DMS 273 treated with DMSO at 0.1 percent for 48 hours (cell line): ENCODE measurements at places on chromosomes 7 and 10.

- no peak for DNase-seq
Observed at GRCh38 chr10:18224626-18225445, 84.6 kb downstream of the CACNB2 start.

DNA sequence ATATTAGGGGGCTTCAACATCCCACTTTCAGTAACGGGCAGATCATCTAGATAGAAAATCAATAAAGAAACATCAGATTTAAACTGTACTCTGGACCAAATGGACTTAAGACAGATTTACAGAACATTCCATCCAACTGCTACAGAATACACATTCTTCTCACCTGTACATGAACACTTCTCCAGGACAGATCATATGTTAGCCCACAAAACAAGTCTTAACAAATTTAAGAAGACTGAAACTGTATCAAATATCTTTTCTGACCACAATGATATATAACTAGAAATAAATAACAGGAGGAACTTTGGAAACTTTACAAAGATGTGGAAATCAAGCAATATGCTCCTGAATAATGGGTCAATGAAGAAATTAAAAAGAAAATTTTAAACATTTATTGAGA lies 86.7 kb downstream of the MICU1 start:
- DNase-seq = no peak

DNA sequence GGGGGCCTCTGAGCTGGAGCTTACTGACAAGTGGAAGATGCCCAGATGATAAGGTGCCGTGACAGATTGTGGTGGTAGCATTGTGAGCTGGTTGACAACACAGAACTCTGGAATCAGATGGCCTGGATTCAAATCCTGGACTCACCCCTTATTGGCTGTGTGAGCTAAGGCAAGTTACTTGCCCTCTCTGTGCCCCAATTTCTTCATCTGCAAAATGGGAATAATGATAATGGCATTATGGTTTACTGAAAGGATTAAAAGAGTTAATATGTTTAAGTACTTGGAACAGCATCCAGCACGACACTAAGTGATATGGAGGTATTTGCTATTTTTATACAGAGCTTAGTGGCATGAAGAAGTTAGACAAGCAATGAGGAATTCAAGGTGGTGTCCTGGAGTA lies 465.9 kb upstream of the GALNT17 start:
- no peak for DNase-seq

DNA sequence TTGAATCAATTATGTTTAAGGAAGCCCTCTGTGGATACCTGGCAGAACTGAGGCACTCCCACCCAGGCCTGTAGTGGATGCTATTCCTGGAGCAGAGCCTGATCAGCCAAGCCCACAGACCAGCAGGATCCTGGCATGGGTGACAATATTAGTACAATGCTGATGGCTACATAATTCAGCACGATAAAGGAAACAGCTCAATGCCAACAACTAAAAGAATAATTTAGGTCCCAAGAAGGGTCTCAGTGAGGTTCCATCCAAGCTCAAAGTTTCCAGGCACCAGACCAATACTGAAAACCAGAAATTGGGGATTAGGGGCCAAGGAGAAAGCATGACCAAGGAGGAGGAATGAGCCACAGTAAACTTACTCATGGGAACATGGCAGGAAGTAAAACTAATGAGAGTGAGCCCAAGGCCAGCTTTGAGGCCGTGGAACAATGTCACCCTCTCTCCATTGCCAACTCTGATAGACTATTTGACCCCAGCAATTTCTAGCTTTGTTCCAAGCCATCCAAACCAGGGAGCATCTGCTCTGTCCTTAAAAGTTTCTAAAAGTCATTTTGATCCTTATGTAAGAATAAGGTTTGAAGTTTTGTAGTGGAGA lies 1082.4 kb downstream of the KCNMA1 start:
- no peak for DNase-seq

DNA sequence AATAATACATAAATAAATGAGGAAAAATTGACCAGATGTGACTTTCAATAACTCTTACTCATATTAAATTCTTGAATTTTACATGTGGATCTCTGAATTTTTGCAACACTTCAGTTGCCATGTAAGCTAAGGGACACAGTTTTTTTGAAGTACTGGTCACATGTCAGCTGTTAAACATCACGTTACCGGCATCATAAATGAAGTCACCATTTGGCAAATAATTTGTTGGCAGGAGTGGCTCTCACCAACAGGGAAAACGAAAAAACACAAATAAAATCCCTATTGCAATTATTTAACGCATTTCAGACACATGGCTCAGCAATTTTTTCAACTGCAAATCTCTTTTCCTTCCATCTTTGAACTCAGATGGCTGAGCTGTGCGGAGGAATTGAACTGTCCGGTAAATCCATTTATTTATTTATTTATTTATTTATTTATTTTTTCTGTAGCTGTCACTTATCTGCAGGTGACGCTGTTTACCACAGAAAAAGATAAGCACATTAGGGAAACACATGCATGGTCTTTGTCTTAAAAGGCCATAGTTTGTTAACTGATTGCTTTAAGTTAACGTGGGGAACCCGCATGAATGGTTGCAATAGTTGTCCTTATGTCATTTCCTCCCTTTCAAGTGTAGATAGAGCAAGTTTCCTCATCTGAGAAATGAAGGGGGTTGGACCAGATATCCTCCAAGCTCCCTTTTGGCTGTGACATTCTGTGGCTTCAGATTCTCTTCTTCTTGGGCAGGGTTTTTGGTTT lies 64.7 kb upstream of the JAZF1 start:
- no peak for DNase-seq

DNA sequence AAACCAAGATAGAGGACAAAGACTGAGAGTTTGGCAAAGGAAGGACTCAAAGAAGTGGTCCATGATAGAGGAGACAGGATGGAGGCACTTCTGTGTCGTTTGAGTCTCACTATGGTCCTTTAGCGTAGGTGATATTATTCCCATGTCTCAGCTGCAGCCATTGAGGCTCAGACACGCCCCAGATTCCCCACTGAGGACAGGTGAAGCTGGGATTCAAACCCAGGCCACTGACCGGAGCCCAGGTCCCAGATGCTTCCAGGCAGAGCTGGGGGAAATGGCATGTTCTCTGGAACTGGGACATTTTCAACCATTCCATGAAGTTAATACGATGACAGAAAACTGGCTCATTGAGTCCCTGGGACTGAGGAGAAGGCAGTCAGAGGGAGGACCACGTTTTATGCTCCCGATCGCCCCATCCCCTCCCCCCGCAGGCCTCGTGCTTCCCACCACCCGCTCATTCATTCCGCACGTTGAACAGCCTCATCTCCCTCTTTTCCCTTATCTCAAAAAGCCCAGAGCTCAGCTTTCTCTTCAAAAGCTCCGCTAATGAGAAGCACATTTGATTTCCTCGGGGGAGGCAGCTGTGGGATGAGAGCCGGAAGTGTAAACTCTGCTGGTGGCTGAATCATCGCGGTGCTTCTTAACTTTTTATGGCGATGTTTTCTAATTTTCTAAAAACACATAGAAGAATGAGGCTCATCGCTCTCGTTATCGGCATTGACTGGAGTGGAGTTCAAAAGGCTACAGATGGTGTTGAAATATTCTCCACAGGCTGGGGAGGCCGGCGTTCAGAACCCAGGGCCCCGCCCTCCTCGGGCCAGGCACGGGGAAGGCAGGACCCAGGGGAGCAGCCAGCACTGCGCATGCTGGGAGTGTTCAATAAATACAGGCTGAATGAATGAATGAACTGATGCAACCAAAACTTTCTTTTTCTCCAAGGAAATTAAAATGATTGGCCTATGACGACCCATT lies 64.0 kb downstream of the OAT start:
- DNase-seq = peak; percentile 19

GRCh38 chr7:96826089-96826488 lies 116.4 kb upstream of the SEM1 start:
- no peak for DNase-seq

GRCh38 chr7:76409537-76409936 lies at the start of gene SSC4D:
TSS of gene SSC4D (minus strand) at chr7:76409697. CDS start at chr7:76404439, 5,258 bp downstream.
- DNase-seq = no peak

DNA sequence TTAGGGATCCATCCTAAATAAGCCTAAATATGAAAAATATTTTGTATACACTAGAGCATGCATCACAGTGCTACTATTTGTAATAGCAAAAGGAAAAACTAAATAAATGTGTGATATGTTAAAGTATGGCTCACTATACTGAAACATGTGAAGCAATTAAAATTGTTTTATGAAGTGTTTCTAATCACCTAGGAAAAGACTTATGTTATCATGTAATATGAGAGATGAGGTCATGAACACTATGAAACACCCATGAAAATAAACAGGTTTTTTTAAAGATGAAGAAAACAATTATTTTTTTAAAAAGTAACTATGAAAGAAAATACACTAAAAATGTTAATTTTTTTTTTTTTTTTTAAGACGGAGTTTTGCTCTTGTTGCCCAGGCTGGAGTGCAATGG lies 16.8 kb upstream of the ARHGAP12 start:
- no peak for DNase-seq

GRCh38 chr7:85011127-85011526 lies 175.7 kb downstream of the SEMA3D start:
- no peak for DNase-seq

DNA sequence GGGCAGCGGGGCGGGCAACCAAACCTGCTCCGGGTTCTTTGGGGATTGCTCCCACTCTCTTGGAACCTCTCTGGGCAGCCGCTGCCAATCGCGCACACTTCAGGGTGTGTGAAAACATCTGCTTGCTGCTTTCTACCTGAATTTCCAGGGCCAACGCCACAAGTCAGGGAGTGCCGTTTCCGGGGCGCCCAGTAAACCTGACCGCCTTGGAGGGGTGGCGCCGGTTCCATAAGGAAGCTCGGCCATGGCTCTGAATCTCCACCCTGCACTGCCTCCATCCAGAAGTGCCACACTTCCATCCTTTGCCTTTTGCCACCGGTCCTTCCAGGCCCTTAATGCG lies 679 bp upstream of the AFAP1L2 start:
- DNase-seq = no peak

GRCh38 chr7:158685693-158686092 lies 18.9 kb downstream of the NCAPG2 start:
- DNase-seq = no peak

GRCh38 chr10:24208661-24209431 lies at the start of gene KIAA1217:
TSS of gene KIAA1217 (plus strand) at chr10:24209138. CDS start at chr10:24209194, 56 bp downstream.
- peak; percentile 8 for DNase-seq

DNA sequence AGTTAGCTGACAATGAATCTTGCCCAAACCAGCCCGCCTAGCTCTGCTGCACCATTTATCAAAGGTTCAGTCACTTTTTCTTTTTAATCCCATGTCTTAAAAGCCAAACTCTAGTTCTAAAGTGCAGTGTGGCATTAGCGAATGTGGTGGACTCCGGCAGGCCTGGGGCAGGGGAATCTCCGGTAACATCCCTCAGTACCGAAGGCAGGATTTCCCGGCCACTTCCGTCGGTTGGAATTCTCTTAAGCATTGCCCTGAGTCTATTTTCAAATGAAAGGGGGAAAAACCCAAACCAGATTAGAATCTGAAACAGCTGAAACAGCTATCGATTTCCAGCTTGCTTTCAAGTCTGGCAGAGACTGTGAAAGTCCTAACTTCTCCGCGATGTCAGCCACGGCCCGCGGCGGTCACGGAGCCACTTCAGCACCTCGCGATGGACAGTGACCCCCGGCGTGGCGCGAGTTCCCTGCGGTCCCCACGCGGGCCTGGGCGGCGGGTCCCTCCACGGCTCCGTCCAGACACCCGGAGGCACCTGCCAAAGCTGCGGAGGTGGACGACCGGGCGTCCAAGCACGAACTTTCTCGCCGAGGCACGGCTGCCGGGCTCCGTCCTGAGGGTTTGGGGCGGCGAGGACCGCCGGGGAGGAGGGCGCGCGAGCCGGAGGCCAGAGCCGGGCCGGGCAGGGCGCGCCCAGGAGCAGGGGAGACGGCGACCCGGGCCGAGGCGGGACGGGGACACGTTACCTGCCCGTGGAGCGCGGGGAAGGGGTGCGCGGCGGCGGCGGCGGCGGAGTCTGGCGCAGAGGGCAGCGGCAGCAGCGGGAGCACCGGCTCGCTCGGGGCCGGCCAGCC lies 745 bp downstream of the TCERG1L start:
- no peak for DNase-seq

- no peak for DNase-seq
Observed at GRCh38 chr7:102273749-102274712, 12.6 kb upstream of the SH2B2 start.

- no peak for DNase-seq
Observed at GRCh38 chr7:69017208-69017607, 581.1 kb upstream of the AUTS2 start.

DNA sequence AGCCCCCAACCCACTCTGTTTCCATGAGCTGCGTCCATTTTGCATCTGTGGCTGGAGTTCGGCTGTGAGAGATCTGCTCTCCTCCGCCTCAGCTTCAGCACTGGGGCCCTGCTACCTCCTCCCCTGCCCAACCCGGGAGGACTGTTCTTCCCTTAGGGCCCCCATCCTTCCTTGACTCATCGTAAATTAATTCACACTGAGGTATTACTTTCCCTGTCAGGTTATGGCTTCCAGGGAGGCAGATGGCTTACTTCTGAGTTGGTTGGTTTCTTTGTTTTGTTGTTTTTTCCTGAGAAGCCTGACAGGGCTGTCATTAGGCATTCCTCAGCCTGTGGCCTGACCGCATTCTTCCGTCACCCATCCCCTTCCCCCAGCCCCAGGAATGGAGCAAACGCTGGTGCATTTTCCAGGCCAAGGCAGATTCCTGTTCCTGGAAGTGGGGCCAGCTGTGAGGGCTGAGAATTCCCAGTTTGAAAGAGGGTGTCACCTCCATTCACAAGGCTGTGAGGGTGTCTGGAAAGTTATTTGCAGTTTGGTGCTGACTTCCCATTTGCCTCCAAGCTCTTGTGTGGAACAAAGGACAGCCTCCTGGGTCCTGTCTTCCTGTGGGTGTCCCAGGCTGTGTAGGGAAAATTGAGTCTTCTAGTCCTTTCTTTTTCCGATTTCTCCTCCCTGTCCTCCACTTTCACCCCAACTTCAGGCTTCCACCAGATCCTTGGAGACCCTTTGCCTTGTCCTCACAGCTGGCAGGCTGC lies 11.7 kb downstream of the CPA5 start:
- DNase-seq = peak; percentile 57

GRCh38 chr7:26461518-26461917 lies 169.9 kb downstream of the SNX10 start:
- no peak for DNase-seq

DNA sequence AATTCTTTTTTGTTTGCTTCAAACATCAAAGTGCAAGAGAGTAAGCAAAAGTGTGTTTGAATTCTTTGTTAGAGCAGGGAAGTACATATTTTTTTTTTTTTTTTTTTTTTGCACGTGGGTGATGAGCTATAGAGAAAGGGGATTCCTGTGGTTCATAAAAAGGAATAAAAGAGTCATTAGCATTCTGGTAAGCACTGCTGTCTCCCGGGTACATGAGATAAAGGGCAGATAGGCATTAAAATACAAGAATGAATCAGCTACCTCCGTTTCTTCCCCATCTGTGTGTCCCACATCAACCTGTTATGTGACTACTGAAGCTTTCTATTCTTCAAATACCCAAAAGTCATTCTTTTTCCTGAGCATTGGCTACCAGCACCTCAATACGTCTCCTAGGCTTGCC lies 102.4 kb upstream of the SEMA3D start:
- DNase-seq = no peak

- DNase-seq = no peak
Observed at GRCh38 chr10:110506448-110506847, 8.7 kb downstream of the DUSP5 start.
